ENCODE measurements at places on chromosomes 2 and 18. TPM values are rescaled to one million over a fixed set of nuclear protein-coding genes. Genes with fewer than 3 reads are reported as not detected.

C2orf80 gene
- total RNA-seq = not detected

MRPL44 gene
- 31.1 TPM for total RNA-seq

ITSN2 gene
- 19.9 TPM for total RNA-seq

SCG2 gene
- total RNA-seq = 2.3 TPM

CRYGC gene
- not detected for total RNA-seq

C2orf78 gene
- total RNA-seq = not detected

LDAH gene
- total RNA-seq = 15.7 TPM

SOCS6 gene
- total RNA-seq = 13.2 TPM

PXDN gene
- total RNA-seq = 588 TPM

SPP2 gene
- not detected for total RNA-seq

AGXT gene
- not detected for total RNA-seq

SH3RF3 gene
- 8.4 TPM for total RNA-seq

CRYGD gene
- total RNA-seq = not detected

SCN9A gene
- total RNA-seq = 1.3 TPM

PCBP1 gene
- total RNA-seq = 94.4 TPM

G6PC2 gene
- not detected for total RNA-seq

COL3A1 gene
- 10,579 TPM for total RNA-seq

SPHKAP gene
- total RNA-seq = not detected

TSPYL6 gene
- total RNA-seq = not detected

ANKRD30B gene
- not detected for total RNA-seq

R3HDM1 gene
- total RNA-seq = 10.0 TPM

SYT4 gene
- not detected for total RNA-seq

MAPK4 gene
- total RNA-seq = 0.16 TPM

CAPN14 gene
- total RNA-seq = 1.1 TPM

ZEB2 gene
- 43.7 TPM for total RNA-seq

KCTD1 gene
- 15.1 TPM for total RNA-seq

NTSR2 gene
- total RNA-seq = not detected

THADA gene
- total RNA-seq = 15.4 TPM

TTC39C gene
- 8.8 TPM for total RNA-seq

DPP4 gene
- total RNA-seq = 64.8 TPM

YES1 gene
- total RNA-seq = 54.3 TPM

GNAL gene
- total RNA-seq = 0.72 TPM

LYPD6B gene
- not detected for total RNA-seq

OSR1 gene
- total RNA-seq = 72.7 TPM

PSMA8 gene
- total RNA-seq = not detected

PLEK gene
- not detected for total RNA-seq

CRACDL gene
- 0.32 TPM for total RNA-seq

CCDC121 gene
- 1.6 TPM for total RNA-seq

SLC19A3 gene
- total RNA-seq = 2.2 TPM

SLC4A1AP gene
- total RNA-seq = 24.9 TPM

RAB6D gene
- total RNA-seq = not detected

VWA3B gene
- total RNA-seq = not detected

LDLRAD4 gene
- not detected for total RNA-seq

SLC38A11 gene
- total RNA-seq = not detected

SH2D6 gene
- total RNA-seq = not detected

NR4A2 gene
- total RNA-seq = 3.1 TPM

CREG2 gene
- 0.36 TPM for total RNA-seq

MLPH gene
- total RNA-seq = 9.9 TPM

PRKCE gene
- 13.1 TPM for total RNA-seq

FEV gene
- not detected for total RNA-seq

CRYBA2 gene
- total RNA-seq = not detected

FAP gene
- 12.8 TPM for total RNA-seq

LAMA3 gene
- 1.8 TPM for total RNA-seq

NEB gene
- total RNA-seq = under 0.01 TPM

HOXD10 gene
- not detected for total RNA-seq

MATN3 gene
- total RNA-seq = 0.49 TPM

IL1R1 gene
- total RNA-seq = 301 TPM

TTR gene
- total RNA-seq = not detected
